Activated T-cell treated with anti-CD3 and anti-CD28 coated beads for 48 hours (primary cell): ENCODE measurements at places on chromosomes 2 and 18.

DNA sequence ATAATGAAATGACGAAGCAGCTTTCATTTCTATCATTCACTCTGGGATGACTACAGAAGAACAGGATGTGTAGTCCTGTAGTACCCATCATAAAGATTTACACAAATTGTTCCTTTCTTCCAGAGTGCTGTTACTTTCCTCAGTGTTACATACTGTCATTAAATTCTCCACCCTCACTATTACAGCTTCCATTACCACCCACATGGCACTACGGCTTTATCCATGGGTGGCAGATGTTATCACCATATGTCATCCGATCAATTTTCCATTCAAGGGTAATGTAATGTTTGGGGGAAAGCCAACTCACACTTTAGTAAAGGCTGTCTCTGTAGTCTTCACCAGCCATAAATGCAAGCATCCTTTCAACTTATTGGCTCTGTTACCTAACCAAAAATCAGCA is 7.1 kb upstream of the CSRNP3 start:
- DNase-seq: no peak

DNA sequence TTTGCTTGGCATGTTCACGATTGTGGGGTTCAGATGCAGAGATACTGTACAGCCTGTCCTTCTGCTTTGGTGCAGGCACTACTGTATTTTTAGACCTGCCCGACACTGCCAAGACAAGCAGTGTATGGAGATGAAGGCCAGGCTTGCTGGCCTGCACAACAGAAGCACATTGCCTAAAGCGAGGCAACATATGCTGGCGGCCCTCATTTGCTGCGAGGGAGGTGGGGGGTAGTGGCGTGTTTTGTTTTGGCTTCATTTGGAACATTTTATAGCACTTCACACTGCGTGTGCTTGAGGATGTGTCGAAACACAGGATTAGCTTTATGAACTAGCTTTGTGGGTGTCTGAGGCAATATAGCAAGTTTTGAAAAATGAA is 27.0 kb downstream of the TMEM182 start:
- no peak for DNase-seq

DNA sequence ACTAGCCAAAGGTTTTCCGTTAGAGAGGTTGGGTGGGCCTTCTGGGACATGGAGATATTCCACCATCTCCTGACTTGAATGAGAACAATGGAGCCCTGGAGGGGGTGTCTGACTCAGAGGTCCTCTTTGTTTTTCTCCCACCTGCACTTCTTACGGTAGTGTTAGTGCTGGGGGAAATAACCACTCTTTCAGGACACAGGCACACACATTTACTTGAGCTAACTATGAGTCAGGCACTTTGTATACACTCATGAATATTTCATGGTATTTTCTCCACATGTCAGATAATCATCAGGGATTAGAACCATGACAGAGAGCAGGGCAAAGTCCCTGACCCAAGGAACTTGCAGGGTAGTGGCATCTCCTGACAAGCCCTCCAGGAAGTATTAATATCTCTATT is 439.1 kb downstream of the TSN start:
- DNase-seq: no peak

DNA sequence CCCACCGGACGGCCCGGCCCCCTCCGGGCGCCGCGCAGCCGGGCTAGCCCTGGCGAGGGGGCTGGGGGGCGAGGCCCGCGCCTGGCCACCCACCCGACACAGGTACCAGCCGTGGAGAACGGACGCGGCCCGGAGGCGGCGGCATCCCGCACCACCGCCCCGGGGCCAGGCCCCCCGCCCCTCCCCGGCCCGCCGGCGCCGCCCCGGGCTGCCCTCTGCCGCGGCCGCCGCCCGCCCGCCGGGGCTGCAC is 405 bp downstream of the SOS1 start:
- no peak for DNase-seq

DNA sequence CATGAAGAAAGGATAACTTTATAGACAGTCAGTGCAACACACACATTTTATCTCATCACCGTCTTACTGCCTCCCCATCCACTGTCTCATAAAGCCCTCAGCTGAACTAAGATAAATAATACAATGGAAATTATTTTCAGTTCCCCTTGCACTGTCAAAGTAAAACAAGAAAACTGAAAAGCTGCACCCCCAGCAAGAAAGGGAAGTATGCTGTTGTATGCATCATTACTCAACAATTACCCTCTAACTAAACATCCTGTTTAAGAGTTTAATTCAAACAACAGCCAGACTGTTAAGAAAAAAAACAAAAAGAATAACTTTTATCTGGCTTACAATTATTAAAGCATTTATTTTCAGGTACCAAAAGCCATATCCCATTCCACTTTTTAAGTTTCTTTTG is 25.0 kb downstream of the MPPE1 start:
- DNase-seq: no peak

- DNase-seq: no peak
These were observed 308.4 kb downstream of the XIRP2 start for GRCh38 chr2:167196461-167197252.

DNA sequence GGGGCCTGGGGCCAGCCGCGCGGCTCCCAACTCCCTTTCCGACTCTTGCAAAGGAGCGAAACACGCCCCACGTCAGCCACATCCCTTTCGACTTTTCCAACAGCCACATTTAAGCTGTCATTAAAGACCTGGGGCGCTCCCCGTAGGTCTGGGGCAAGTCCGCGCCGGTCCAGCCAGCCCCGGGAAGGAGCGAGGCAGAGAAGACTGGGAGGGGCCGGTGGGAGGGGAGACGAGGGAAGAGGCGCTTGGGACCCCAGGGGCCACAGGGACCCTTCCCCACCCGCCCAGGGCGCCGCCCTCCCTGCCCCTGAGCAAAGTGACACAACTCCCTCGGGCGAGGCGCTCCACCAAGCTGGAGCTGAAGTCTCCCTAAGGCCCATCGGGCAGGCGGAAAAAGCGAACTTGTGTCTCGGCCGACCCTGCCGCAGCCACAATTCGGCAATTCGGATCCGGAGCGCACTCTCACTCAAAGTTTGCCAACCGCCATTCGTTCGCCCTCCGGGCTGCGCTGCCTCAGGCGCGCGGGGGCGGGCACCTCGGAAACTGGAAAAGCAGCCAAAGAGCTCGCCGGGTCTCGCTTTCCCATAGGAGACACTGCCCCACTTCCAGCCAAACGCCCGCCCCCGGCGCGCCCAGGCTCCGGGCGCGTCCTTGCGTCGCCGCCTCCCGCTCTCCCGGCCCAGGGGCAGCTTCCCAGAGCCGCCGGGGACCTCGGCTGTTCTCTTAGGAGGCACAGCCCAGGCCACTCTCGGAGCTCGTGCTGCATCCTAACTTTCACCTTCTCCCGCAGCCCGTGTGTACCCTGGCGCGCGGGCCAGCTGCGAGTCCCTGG is 1.1 kb upstream of the KCTD1 start:
- DNase-seq: no peak

- no peak for DNase-seq
These were observed 70.9 kb downstream of the AAK1 start for GRCh38 chr2:69572641-69573040.

DNA sequence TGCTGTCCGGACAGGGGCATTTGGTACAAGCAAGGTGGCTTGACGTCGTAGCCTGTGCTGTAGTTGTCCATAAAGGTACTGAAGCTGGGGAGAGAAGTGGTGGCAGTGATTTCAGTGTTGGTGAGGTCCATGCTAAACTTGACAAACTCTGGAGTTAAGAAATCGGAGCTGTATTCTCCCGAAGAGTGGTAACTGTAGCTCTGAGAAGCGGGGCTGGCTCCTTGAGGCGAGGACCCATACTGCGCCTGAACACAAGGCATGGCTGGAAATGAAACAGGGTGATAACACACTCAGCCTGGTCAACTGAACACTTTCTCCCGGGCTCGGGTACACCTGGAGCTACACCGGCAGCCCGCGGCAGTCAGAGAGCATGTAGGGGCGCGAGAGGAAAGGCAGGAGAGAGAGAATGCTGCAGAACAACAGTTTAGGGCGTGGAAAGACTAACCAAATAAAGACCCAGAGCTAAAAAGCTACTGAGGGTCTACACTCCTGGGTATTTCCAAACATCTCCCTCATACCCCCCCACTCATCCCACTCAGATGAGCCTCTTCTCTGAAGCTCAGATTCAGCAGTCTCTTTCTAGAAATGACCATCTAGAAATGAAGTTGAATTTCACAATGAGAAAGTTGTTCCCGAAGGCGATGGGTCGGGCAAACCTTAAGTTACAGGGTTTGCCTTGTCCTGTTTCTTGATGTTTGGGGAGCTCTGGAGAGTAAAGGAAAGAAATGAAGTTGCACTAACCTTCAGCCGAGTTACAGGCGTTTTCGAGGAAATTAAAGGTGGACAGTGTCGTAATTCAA is 2.4 kb downstream of the NR4A2 start:
- DNase-seq: no peak

- no peak for DNase-seq
These were observed 70.1 kb downstream of the GTF3C3 start for GRCh38 chr2:196729418-196729817.

GRCh38 chr2:71922091-71922490 is 225.6 kb downstream of the CYP26B1 start:
- no peak for DNase-seq

GRCh38 chr2:36128359-36128758 is 227.2 kb upstream of the CRIM1 start:
- DNase-seq: no peak

- no peak for DNase-seq
These were observed 99.5 kb downstream of the HS1BP3 start for GRCh38 chr2:20551260-20551944.

DNA sequence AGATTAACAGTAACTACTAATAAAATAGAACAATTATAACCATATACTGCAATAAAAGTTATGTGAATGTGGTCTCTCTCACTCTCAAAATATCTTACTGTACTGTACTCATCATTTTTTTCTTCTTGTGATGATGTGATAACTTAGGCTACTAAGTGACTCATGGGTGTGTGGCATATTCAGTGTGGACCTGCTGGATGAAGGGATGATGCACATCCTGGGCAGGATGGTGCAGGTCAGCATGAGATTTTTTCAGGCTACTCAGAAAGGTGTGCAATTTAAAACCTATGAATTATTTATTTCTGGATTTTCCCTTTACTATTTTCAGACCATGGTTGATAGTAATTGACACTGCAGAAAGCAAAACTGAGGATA is 90.7 kb downstream of the NCKAP5 start:
- no peak for DNase-seq
